Activated naive CD8-positive, alpha-beta T cell treated with anti-CD3 and anti-CD28 coated beads for 36 hours (primary cell): ENCODE measurements at places on chromosomes 1 and 21.

DNA sequence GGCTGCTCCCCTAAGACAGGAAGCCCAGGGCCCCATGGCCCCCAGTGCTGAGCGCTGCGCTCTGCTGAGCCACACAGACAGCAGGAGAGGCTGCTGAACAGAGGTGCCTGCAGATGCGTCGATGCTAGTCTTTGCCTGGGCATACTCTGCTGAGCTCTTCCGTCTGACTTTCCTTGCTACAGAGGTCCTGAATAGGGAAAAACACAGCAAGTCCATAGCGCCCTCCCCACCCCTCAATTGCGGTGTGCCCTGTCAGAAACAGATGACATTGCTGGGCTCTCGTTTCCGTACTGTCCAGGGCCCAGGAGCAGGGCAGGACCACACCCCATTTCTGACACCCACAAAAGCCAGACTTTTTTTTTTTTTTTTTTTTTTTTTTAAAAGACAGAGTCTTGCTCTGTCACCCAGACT is 252.5 kb downstream of the SDCCAG8 start:
- peak; percentile 20 for DNase-seq

- no peak for DNase-seq
Observed at GRCh38 chr1:10767282-10767681, 29.2 kb downstream of the CASZ1 start.

DNA sequence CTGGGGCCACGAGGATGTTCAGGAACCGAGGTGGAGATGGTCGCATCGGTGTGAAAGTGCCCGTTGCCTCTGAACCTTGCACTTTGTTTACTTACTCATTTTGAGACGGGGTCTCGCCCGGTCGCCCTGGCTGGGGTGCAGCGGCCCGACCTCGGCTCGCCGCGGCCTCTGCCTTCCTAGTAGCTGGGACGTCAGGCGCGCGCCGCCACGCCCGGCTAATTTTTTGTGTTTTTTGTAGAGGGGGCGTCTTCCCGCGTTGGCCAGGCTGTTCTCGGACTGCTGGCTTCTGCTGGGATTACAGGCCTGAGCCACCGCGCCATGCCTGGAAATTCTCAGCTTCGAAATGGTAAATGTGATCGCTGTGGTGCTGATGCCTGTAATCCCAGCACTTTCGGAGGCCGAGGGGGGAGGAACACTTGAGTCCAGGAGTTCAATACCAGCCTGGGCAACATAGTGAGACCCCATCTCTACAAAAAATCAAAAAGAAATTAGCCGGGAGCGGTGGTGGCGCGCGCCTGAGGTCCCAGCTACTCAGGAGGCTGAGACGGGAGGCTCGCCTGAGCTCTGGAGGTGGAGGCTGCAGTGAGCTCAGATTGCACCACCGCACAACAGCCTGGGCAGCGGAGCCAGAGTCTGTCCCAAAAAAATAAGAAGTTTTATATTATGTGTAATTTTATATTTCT is 684 bp upstream of the MRPL20 start:
- peak; percentile 42 for DNase-seq

DNA sequence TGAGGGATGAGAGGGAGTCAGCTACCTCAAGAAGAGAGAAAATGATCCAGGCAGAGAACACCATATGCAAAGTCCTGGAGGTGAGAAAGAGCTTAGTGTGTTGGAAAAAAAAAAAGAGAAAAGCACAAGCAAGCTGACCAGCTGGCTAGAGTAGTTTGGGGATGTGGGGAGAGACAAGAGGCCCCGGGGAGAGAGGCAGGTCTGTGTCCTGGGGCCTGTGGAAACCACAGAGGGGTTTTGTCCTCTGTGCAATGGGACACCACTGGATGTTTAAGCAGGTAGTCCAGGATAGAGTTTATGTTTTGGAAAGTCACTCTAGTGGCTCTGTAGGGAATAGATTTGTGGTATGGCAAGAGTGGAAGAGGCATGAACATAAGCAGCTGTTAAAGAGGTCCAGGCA is 14.4 kb upstream of the CHI3L1 start:
- no peak for DNase-seq

- no peak for DNase-seq
Observed at GRCh38 chr1:9112961-9113880, 15.7 kb downstream of the GPR157 start.

GRCh38 chr1:1924386-1924785 is 5.3 kb upstream of the TMEM52 start:
- DNase-seq: no peak

DNA sequence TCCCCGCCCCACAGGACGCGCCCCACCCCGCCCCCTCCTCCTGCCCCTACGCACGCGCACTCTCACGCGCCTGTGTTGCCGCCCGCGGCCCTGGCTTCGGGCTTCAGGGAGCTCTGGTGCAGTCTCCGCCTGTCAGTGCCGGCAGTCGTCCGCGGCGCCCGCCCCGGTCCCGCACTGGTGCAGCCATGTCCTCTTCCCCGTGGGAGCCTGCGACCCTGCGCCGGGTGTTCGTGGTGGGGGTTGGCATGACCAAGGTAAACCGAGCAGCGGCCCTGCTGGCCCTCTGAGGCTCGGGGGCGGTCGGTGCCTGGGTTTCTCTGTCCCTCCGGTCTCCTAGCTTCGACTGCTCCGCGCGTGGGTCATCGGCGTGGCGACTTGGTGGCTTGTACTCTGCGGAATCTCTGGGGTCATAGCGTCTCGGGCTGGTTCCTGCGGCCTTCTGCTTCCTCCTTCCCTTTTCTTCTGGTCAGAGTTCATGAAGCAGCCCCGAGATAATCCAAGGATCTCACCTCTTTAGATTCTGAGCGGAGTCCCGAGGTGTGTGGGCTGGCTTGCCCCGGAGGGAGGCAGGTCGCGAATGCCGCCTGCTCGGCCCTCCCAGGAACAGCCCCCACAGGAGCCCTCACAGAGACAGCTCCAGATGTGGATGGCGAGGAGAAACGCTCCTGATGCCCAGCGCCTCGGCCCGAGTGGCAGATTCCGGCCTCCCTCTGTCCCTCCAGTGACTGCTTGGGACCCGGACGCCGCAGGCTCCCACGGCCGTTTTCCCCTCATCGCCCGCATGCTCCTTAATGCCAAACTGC is at the start of gene SCP2:
Gene SCP2 (plus strand): TSS at position 65 of the 803 bp plus-strand sequence. CDS start 121 bp downstream, at position 186.
- peak; percentile 77 for DNase-seq

GRCh38 chr1:156594190-156594589 is 2.6 kb downstream of the NAXE start:
- DNase-seq: no peak

GRCh38 chr1:70411360-70411844 is 334 bp downstream of the CTH start:
- no peak for DNase-seq

GRCh38 chr1:42738678-42739226 is 1.3 kb downstream of the CLDN19 start:
- DNase-seq: no peak

DNA sequence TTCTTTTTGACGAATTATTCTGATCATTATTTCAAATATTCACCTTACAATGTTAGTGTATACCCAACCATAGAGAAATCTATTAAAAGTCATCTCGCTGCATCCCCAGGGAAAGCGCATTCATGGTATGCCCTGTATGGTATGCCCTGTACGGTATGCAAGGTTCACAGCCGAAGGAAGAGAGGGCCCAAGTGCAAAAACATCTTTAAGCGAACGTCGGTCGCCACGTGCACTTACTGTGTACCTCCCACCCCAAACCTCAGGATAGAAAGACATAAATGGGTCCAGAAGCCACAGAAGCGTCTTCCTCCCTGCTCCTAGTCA is 14.4 kb downstream of the HLX start:
- no peak for DNase-seq

DNA sequence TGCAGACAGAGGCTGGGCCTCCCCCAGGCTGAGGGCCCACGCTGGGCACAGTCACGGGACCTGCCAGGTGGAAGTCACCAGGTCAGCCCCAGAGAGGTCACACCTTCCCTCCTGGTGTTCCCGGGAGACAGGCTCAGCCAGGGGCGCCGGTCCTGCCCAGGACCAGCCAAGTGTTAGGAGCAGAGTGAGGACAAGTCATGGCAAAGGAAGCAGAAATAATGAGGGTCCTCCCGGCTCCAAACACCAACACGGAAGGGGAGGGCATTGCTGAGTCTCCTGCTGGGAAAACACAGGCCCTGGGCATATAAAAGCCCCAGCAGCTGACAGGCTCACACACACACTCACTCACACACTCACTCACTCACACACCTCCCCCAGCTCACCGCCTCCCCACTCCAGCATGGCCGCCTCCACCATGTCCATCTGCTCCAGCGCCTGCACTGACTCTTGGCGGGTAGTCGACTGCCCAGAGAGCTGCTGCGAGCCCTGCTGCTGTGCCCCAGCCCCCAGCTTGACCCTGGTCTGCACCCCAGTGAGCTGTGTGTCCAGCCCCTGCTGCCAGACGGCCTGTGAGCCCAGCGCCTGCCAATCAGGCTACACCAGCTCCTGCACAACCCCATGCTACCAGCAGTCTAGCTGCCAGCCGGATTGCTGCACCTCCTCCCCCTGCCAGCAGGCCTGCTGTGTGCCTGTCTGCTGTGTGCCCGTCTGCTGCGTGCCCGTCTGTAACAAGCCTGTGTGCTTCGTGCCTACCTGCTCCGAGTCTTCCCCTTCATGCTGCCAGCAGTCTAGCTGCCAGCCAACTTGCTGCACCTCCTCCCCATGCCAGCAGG is at the start of gene KRTAP10-10:
Gene KRTAP10-10 (plus strand): TSS at position 339 of the 833 bp plus-strand sequence. CDS start 62 bp downstream, at position 401.
- no peak for DNase-seq

DNA sequence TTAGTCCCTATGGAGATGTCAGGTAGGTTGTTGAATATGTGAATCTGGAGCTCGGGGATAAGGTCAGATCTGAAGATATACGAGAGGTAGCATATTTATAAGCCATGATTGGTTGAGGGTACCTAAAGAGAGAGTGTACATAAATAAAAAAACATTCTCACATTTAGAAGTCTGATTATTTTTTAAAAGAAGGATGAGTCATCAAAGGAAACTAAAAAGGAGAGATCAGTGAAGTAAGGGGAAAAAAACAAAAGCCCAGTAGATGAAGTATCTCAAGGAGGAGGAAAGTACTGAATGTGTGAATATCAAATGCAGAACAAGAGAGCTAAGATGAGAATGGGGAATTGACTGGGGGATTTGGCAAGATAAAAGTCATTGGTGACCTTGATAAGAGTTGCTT is 15.7 kb upstream of the ANGPTL1 start:
- DNase-seq: no peak
